ENCODE measurements at places on chromosomes 1 and 21.
A peak's percentile ranks its signal among the peaks of the same experiment; 100 is the strongest.

- DNase-seq = no peak
These were observed 36.2 kb downstream of the OSBPL9 start for GRCh38 chr1:51653127-51653526.

- DNase-seq = no peak
These were observed 30.1 kb downstream of the AVPR1B start for GRCh38 chr1:206087091-206087490.

GRCh38 chr1:214400131-214400530 is 119.2 kb downstream of the SMYD2 start:
- DNase-seq = no peak

DNA sequence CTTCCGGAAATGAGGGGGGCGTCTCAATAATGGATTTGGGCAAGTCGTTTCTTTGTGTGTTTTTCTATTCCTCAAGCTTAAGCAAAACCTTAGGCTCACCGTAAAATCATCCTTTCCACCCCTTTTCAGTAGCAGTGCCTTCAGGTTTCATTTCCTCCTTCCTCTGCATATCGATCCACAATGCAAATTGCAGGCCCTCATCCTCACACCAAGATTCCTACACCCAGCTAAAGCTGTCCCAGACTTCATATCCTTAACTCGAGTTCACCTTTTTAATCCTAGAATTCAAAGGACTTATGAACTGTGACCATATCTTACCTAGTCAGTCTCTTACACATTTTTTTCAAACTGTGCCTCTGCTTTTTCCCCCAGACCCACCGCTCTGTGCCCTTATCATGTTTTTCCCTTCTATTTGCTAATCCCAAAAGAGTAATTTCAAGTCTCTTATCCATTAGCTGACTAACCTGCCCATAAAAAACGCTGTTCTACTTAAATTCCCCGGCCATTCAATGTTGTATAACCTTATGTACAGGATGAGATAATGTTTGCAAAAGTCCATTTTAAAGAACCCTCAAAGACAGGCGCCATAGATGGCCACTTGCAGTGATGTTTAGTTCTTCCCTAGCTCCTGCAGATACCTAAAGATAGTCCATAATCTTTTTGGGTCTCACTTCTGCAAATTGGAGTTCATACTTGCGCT is 1.5 kb downstream of the AKIRIN1 start:
- no peak for DNase-seq

- DNase-seq = no peak
These were observed 224.0 kb downstream of the C1orf94 start for GRCh38 chr1:34400675-34401074.

GRCh38 chr1:221328371-221328770 is 413.5 kb downstream of the DUSP10 start:
- DNase-seq = no peak

DNA sequence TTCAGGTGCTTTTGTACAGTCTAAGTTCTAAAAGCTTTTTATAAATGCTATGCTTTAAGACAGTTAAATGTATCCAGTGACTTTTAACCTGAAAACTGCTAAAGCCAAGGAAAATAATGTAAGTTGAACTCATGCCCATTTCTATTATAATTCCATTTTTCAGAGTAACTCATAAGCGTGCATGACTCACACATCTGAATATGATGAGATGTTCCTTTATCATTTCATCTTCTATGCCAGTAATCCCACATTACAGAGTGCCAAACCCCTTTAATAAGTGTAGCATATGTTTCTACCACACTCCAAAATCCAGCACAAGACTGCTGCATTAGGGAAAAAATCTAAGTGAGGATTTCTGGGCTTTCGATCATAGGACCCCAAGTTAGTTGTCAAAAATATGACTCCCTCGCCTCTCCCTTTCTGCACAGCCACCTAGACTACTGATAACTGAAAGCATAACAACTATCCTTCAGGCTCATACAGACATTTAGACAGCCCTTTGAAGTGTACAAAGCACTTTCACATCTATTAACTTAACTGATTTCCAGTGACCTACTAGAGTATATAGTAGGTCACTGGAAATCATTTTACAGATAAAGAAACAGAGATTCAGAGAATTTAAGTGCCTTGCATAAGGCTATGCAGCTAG is 45.3 kb downstream of the JAK1 start:
- DNase-seq = no peak

DNA sequence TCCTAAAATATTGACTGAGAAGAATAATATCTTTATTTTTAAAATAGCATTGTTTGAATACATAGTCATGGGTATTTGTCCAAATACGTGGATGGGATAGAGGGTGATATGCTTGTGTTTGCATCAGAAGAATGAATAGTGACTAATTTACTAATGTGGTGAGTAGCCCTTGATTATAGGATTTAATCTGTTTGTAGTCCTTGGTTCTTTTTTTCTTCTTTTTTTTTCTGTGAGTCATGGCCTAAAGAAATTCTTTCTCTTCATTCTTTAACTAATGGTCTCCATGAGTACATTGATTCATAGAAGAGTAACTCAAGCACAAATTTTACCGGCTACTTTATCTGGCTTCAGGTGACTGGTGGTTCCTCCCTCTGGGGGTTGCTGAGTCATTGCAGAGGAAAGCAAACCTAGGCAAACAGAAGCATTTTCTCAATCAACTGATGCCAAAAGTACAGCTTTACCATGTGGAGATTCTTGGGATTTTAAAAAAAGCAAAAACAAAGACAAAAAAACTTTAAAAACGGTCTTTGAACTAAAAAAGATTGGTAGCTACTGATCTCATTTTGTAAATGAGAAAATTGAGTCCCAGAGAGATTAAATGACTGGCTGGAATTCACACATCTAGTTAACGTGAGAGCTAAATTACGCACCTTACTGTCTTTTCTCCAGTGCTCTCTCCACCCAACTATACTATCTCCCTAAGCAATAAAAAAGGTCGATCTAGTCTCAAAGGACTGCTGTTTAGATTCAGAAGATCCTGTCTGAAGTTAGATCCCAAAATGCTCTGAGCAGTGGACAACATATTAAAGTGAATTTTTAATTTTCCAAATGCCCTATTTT is 40.5 kb downstream of the AK5 start:
- peak; percentile 20 for DNase-seq

GRCh38 chr1:55309053-55309452 is 93.9 kb upstream of the USP24 start:
- DNase-seq = no peak

GRCh38 chr1:32486463-32487113 is 21.7 kb downstream of the ZBTB8B start:
- DNase-seq = no peak

DNA sequence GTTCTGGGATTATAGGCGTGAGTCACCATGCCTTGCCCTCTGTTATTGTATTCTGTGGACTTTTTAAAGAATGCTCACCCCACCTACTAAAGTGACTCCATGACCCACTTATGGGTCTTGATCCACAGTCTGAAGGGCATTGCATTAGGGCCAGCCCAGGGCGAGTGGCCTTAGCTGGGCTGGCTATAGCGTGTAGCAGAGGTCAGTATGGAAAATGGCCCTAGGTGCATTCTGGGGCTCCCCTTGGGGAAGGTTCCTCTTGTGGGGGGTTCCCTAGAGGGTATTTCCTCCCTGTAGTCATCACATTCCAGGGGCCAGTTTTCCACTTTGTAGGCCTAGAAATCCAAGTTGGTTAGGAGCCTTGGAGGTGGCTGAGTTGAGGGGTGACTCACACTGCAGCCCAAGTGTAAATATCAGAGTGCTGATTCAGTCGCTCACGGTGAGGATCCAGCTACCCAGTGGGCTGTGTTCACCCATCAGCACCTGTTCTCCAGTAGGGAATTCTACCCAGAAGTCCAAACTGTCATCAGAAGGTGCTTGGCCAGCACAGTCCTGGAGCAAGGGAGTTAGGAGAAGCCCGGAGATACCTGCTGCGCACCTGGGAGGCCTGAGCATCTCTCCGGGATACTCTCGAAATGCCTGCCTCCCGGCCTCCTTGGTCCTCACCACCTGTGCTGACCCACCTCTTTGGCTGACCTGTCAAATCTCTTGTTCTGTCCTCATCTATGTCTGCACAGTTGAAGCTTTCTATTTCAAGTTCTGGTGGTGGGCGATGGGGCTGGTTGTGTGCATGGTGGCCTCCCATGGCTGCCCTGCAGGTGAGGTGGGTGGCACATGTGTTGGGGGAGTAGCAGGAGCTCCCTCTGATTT is 52.2 kb downstream of the NENF start:
- DNase-seq = no peak

DNA sequence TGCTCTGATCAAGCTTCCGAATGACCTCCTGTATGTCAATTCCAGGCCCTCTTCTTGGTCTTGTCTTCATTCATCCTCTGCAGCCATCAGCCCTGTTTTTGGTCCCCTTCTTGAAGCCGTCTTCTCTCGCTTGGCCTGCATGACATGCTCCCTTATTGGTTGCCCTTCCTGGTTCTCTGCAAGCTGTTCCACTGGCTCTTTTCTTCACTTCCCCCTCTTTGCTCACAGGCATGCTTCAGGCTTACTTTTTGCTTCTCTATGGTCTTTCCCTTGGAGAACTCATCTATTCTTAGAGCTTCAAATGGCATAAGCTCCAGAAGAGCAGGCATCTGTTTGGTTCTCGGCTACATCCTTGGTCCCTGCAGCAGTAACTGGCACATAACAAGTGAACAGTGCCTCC is 38.8 kb downstream of the PDPN start:
- DNase-seq = no peak

GRCh38 chr1:62951428-62951827 is 167.5 kb downstream of the ATG4C start:
- no peak for DNase-seq

DNA sequence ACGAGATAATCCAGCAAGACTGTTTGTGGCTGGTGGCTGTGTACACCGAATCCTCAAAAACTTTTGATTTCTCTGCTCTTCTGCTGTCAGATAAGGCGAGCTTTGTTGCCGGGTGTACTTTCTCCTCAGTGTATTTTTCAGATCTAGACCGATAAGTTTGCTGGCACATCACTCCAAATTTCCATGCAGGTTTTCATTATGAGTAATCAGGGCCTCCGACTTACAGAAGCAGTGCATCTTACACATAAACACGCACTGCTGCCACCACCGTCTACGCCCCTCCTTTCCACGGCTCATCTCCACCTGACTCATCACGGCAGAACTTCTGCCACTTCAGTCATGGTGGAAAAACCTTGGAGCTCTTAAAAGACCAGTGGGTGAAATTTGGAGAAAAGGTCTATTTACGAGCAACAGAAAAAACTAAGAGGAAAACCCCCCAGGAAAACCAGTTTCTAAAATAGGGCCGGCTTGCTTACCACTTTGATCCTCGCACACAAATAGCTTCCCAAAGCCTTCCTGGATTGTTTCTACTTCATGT is 7.7 kb downstream of the ZBTB21 start:
- no peak for DNase-seq

DNA sequence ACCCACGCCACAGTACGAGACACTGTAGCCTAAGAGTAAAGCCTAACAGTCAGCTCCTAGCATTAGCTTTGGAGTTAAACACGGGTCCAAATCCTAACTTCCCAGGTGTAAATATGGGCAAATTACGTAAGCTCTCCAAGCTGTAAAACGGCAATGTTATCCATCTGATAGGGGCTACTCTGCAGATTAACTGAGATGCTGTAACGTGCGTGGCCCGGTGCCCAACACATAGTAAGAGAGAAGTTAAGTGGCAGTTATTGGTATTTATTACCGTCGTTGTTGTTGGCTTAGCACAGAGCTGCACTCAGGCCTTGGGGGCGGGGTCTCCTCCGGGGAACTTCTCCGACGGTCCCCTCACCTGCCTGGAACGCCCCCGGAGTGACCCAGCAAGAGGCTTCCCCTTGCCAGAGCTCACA is 457 bp downstream of the TRAPPC3 start:
- DNase-seq = no peak

DNA sequence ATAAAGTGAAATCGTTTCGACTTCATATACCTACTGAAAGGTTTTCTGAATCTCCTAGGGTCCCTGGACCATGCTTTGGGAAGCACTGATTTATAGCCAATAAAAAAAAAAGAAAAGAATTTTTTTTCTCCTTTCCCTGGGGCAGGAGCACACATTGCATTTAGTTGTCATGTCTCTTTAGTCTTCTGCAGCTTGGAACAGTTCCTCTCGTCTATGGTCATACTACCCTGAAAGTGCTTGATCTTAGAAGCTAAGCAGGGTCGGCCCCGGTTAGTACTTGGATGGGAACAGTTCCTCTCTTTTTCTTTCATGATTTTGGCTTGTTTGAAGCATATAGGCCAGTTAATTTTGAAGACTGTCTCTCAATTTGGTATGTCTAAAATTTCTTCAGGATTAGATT is 3.7 kb upstream of the SERPINC1 start:
- no peak for DNase-seq

DNA sequence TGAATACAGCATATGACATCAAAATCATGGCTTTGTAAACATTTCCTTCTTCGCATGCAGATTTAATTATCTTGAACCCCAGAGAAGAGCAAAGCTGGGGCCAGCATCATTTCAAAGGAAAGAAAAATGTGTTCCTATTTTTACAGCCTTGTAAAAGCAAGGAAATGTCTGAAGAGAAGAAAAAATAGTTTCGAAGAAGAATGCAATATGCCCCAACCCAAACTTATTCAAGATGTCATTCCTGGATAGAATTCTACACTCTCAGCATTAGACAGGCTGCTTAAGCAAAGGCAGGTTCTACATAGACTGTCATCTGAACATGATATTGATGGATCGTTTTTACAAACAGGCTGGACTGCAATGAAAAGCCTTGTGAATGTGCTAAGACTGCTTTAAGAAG is 900.8 kb downstream of the TTLL7 start:
- DNase-seq = no peak

DNA sequence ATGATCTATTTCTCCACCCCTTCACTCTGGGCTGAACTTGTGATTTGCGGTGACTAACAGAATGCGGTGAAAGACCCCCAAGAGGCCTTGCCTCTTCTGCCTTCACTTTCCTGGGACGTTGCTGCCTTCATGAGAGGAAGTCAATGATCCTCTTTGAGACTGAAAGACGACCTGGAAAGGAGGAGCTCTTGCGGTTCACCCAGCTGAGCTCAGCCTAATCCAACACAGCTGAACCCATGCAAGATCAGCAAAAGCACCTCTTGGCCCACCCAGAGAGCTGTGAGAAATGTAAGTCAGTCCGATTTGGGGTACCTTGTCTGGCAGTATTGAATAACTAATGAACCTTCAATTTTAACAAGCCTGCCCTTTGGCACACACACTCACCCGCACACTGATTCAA is 767.4 kb upstream of the TPTE start:
- DNase-seq = no peak

GRCh38 chr1:80417671-80418070 is 1383.1 kb upstream of the ADGRL2 start:
- DNase-seq = no peak

Data from SHP77 treated with DMSO at 0.1 percent for 48 hours (cell line).